NB4 (cell line): ENCODE measurements at places on chromosomes 2 and 18.

- no peak for DNase-seq
Observed at GRCh38 chr2:241827394-241827793, 18.4 kb downstream of the NEU4 start.

GRCh38 chr2:65116645-65117044, 13.3 kb downstream of the RAB1A start:
- DNase-seq, result peak; percentile 23

- no peak for DNase-seq
Observed at GRCh38 chr2:26941486-26941885, 29.0 kb upstream of the MAPRE3 start.

GRCh38 chr2:182915369-182916326, 49.2 kb upstream of the FRZB start:
- no peak for DNase-seq

DNA sequence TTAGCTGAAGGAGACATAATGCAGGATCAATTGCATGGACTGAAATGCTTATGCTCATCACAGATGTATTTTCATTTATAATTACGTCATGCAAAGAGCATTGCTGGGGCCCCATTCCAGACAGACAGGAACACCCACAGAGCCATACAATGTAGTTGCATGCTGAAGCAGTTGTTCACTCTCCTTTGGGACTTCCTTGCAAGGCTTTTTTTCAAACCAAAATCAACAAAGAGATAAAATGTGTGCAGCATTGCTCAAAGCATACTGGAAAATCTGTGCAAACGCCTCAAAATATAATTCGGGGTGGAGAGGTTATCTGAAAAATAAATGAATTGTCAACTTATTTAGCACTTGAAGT, 463.2 kb downstream of the CDH2 start:
- DNase-seq, result no peak

DNA sequence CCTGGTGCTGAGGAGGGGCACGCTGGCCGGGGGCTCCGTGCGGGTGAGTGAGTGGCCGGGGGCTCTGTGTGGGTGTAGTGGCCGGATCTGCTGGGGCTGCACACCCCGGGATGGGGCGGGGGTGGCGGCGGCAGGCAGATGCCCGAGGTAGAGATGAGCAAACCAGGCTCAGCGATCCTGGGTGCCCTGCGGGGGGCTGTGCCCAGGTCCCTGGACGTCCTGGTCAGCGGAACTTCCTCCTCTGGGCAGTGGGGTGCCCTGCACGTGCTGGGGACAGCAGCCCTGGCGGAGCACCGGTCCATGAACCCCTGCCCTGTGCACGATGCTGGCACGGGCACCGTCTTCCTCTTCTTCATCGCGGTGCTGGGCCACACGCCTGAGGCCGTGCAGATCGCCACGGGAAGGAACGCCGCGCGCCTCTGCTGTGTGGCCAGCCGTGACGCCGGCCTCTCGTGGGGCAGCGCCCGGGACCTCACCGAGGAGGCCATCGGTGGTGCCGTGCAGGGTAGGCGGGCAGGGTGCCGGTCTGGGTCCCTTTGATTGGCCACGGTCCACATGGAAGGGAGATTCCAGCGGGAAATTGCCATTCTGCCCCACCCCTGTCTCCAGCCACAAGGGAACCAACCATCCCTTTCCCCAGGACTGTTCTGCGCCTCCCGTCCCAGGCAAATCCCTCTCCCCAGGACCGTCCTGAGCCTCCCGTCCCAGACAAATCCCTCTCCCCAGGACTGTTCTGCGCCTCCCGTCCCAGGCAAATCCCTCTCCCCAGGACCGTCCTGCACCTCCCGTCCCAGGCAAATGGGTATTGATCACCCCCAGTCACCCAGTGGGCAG, 5.9 kb downstream of the NEU4 start:
- DNase-seq, result no peak

DNA sequence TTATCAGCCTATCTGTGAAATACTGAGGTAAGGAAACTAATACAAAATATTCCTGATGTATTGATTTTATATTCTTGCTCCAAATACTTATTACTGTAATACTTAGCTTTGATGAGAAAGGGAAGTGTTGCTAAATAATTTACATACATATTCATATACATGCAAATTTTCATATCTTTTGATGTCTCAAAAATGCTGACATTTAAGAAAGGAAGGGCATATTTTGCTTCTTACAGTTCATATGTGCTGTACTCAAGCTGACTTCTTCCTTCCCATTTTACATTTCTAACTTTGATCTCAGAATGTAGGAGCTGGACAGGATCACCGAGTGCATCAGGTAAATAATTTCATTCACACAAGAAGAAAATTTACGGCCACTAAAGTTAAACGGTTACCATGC, 399.2 kb upstream of the VWC2L start:
- DNase-seq, result no peak

DNA sequence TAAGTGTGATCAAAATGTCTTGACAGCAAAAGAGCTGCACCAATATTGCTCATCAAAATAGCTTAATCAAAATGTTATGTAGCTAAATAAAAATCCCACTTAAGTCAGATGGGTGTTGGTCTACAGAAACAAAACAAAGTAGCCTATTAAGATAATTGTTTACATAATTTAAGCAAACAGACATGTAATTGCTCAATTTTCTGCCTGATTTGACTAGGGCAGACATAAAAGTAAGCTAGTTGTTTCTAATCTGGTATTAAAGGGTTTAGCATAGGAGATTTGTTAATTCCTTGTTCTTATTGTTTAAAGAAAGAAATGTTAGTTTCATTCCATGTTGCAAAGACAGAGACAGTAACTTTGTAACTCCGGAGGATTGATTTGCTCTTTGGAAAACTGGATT, 11.5 kb upstream of the FEZ2 start:
- no peak for DNase-seq

DNA sequence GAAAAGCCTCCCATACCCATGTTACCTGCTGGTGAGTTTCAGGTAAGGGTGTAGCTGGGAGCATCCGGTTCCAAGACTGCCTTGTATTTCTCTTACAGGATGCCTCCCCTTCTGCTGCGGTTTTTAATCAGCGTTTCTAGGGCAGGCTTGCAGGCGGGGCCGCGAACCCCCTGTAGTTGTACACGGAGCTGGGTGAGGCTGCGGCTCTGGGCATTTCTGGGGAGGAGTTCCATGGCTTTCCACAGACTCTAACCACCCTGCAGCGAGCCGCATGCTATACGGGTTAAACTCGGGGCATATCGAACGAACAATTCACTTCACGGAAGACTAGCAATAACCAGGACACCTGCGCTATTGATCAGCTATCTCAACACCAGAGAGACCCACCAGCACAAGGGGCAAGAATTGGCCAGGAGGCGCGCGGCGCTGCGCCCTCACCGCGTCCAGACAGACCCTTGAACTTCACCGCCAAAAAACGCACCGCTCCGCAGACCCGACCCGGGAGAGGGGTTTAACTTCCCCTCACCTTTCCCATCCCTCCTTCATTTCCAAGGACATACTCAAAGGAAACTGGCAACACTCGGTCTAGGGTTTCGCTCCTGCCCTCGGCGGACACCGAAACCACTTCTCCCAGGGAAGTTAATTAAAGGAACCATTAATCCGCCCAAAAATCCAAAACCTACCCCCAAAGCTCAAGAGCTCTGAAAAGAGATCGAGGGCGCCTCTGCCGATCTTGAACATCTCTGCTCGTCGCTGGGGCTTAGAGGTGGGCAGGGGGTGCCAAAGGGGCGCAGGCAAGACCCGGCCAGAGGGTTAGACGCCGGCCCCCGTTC, 909 bp downstream of the TGFA start:
- DNase-seq, result peak; percentile 76

- DNase-seq, result no peak
Observed at GRCh38 chr2:240154606-240155005, 14.1 kb upstream of the OTOS start.

DNA sequence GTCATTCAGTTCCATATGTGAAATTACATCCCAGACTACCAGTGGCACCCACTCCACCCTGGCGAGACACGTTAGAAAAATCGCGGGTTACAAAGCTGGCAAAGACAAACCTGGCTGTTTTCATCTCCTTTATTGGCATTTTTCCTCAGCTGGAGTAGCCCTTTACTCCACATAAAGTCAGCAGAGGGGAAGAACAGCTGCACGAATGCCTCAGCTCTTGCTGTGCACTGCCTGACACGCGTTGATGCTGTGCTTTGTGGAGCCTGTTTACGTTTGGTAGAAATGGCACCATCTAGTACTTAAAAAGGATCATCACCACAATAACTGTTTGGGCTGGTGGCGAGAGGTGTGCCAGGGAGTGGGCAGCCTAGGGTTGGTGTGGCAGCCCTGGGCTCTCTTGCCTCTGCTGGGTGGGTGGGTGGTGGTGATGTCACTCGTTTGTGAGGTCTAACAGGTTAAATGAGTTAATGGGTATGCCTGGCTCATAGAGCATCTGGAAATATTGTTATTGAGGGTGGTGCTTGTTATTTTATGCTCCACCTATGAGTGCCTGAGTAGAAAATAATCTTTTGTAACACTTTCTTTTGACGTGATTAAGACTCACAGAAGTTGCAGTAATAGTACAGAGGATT, 16.4 kb downstream of the FARP2 start:
- DNase-seq, result no peak

DNA sequence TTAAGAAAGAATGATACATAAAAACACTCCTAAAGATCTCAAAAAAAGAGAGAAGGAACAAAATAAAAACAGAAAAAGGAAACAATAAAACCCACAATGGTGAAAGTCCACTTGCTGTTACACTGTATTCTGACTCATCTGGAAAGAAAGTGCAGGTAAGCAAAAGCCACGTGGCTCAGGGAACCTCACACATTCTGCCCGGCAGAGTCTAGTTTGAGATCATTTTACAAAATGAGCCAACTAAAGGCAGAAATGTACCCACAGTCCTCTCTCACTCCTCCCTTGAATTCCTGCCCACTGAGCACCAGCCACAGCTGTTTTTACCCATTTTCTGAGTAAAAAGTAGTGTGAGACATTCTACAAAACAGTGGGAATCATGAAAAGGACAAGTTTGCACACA, 10.0 kb downstream of the KCNH7 start:
- no peak for DNase-seq

- no peak for DNase-seq
Observed at GRCh38 chr18:52822160-52822559, 482.2 kb downstream of the DCC start.

DNA sequence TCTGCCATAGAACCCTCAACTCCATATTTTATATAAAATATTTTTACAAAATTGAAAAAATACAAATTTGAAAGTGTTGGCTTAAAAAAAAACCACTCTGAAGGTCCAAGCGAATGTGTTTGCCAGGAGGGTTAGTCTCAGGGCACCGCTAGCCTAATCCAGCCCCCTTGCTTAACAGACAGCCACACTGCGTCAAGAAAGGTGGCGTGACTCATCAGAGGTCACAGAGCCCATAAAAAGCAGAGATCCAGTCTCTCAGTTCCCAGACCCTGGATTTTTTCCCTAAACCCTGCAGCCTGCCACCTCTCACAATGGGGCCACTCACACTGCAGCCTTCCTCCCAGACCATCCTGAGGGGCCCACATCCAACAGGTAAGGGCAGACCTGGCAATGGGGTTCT, 3.9 kb upstream of the TNS1 start:
- peak; percentile 48 for DNase-seq

GRCh38 chr2:177667626-177668025, 275.1 kb downstream of the AGPS start:
- no peak for DNase-seq

- no peak for DNase-seq
Observed at GRCh38 chr18:50757358-50757757, 62.5 kb downstream of the MRO start.

DNA sequence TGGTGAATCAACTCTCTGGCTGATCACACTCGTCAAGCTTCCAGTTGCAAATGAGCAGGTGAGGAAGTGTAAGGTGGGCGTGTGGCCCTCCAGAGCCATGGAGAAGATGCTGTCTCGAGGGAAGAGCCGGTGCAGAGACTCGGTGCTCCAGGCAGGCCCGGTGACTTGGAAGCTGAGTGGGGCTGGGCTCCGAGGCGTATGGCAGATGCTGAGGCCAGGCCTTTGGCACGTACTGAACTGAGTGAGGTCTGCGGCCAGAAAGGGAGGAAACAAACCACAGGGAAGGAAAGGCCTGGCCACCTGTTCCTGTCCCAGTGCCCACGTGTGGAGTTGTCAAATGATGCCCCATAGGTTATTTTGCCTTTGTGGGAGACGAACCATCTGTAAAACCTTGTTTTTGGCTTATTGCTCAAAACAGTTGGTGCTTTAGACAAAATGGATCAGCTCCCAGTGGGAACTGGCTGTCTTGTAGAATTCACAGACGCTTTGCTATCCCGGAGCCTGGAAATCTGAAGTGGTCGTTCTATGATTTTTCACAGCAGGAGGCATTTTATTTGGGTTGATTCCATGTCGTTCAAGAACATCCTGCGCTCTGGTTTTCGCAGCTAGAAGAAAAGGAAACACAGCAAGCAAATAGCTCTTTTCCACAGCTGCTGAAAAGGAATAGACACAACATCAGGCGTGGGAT, 117.5 kb upstream of the TMEM18 start:
- DNase-seq, result no peak

GRCh38 chr2:101463911-101464641, 10.8 kb downstream of the RFX8 start:
- DNase-seq, result peak; percentile 90

DNA sequence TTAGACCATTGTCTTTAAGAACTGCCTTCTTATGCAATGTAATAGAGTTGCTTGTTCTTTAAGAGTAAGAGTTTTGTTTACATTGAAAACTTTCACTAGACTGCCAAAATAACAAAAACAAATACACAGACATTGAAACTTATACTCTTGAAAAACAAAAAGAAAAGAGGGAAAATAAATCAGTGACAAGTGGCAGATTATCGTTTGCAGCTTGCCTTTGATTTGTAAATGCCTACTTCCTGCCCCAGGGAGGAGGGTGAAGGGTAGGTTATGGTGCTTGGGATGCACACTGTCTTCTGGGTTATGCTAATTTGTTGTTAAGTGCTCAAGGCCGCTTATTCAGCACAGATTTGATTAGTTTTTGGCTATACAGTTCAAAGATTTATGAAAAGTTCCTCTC, 198.7 kb downstream of the TGIF1 start:
- no peak for DNase-seq

DNA sequence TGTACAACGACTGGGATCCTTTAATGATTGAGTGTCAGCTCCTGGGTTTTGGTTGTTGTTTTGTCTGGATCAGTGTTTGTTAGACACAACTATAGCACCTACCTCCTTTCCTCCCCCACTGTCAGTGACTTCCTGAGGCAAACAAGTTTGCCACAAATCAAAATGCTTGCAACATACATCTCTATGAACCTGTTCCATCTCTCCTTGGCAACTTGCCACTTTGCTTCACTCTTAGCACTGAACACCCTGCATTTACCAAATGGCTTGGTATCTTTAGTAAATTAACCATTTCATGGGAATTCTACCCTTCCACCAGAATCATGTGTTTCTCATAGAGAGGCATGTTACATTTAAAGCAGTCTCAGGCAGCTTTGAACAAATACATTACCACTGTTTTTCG, 301.1 kb upstream of the TANK start:
- no peak for DNase-seq

- DNase-seq, result no peak
Observed at GRCh38 chr2:40113272-40113968, 334.4 kb upstream of the THUMPD2 start.

DNA sequence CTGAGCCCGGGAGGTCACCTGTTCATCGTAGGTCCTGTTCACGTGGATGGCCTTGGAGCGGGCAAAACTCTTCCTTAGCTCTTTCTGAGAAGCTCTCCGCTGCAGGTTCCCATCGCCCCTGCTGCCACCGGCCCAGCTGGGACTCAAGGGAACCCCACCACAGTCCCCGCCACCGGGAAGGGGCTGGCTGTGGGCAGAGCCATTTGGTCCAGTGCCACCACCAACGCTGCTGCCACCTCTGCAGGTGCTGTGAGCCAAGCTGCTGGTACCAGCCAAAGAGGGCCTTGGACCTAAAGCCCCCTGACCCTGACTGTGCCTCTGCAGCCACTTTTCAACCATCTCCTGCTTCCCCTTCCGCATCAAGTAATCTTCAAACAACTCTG, 586 bp downstream of the PDE11A start:
- DNase-seq, result no peak
